ENCODE measurements at places on chromosomes 1 and 21.

GRCh38 chr1:24103408-24103807 lies 8.5 kb downstream of the MYOM3 start:
- DNase-seq, result no peak

GRCh38 chr1:210650403-210650802 lies 321.7 kb downstream of the HHAT start:
- no peak for DNase-seq

GRCh38 chr1:108016451-108016920 lies 51.5 kb upstream of the VAV3 start:
- no peak for DNase-seq

GRCh38 chr1:112431038-112431437 lies 35.0 kb downstream of the CTTNBP2NL start:
- DNase-seq, result no peak
